ENCODE measurements at places on chromosomes 11 and 22.

- DNase-seq = no peak
These were observed 92.2 kb downstream of the SPATA19 start for GRCh38 chr11:133753150-133753549.

- no peak for DNase-seq
These were observed 432.4 kb upstream of the LUZP2 start for GRCh38 chr11:24064309-24064903.

DNA sequence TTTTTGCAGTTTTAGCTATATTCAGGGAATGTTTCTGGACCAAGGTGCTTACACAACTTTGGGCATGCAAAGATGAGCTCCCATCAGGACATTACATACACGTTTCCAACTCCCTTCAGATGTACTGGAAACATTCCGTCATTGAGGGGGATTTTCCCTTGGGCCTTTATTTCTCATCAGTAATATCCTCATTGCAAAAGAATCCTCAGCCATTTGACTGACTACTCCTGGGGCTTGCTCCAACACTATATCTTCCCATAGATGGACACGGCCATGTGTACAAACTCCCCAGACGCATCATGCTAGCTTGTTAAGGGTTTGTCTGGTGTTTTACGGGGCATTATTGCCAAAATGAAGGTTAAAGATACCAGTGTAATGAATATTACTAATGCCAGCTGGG is 59.3 kb upstream of the NUP160 start:
- DNase-seq = no peak

DNA sequence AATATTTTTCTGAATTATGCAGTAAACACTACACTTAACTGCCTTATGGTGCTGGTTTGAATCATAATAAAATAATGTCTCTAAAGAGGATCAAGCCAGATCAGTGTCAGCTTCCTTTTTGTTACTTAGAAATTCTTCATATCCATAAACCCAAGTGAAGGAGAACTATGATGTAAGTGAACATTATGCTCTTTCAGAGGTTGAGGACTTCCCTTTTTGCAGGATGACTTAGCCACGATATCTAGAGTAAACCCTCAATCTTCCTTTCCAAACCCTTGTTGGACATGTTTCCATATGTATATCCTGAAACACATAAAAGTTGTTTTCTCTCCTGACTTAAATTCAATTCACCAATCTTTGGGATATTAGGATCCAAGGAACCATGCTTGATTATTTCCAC is 19.1 kb downstream of the OR8D1 start:
- DNase-seq = no peak

DNA sequence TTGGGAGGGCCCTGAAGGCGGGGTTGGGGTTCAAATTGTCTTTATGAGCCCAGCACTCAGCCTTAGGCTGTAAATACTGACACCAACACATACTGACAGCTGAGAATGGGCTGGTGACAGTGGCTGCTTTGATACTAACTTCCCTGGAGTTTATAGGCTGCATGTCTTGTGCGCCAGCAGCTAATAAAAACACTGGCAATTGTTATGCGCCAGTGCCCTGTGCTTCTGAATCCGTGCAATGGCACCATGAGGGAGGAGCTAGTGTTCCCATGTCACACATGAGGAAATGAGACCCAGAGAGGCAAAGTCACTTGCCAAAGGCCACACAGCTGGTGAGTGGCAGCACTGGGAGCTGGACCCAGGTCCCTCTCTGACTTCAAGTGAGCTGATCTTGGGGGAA is 23.8 kb downstream of the SHISAL1 start:
- DNase-seq = no peak

GRCh38 chr11:72379384-72380131 is 54.8 kb downstream of the CLPB start:
- no peak for DNase-seq

- DNase-seq = no peak
These were observed 1.1 kb upstream of the IRAG1 start for GRCh38 chr11:10694486-10695239.

DNA sequence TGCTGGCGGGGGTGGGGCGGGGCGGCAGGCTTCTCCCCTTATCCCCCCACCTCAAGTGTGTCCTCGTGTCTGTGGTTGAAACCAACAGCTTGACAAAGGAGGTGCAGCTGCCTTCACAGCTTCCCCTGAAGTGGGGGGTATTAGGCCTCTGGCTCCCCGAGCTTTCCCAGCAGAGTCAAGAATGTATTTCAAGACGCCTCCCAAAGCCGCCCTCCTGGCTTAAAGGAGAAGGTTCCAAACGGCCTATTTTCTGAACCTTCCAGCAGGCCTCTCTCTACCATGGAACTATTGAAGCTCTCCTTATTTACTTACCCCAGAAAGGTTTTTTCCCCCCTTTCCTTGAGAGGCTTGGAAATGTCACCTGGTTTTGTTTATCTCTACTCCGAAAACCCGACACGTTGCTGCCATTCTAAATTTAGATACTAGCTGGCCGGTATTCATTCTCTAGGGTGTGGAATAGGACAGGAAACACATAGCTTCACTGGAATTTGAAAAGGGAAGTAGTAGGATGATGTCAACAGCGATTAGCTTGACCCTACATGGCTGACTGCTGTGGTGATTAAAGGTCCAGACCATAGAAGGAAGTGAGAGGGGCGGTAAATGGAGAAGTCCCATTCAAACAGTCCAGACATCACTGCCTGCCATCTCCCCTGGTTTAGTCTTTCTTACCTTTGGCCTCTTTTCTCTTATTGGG is 671 bp upstream of the PICALM start:
- no peak for DNase-seq

DNA sequence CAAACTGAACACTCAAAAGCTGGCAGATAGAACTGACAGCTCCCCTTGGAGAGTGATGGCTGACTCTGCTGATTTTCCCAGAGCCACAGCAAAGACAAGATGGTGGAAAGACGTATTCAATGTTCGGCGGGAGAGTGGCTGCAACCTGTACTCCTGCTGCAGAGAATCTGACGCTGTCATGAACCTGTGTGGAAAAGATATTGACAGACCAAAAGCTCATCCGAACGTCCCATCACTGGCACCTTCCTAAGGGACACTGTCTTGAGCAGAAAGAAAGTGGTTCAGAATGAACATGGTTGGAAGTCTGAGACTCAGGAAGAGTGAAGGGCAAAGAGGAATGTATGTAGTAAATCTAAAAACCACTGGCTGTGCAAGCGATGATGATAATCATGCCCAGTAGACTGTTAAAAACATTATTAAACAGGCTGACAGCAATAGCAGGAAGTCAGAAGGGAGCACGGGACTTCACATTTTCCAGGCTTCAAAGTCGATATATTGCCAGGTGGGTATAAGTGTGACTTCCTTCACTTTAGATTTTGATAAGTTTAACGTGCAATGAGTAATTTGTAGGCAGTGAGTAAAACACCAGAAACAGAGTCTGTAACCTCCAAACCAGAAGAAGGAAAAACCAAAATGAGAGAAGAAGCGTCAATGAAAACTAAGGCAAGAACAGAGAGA is 6.2 kb upstream of the IL17REL start:
- DNase-seq = no peak

- DNase-seq = no peak
These were observed 599.8 kb downstream of the DLG2 start for GRCh38 chr11:85027346-85027745.

DNA sequence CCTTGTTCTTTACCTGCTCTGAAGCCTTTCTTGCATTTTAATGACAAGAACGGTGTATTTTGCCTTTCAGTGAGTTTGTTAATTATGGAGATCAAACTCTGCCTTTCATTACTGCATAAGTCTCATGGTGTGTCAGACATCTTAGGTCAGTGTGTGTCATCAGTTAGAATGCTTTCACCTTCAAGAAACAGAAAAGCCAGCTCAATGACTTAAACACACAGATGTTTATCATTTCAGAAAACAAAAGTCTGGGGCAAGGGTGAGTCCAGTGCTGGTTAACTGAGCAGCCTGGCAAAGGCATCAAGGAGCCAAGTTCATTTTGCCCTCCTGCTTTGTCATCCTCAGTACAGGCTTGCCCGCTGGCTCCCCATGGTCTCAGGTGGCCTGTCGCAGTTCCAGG is 54.5 kb downstream of the PACS1 start:
- DNase-seq = no peak

All from stimulated activated CD4-positive, alpha-beta T cell treated with anti-CD3 and anti-CD28 coated beads, Interleukin-4, amount 100 ng/mL, for 48 hours (primary cell).